ENCODE measurements at places on chromosomes 2 and 18.

- no peak for DNase-seq
These were observed 8.0 kb upstream of the GALNT1 start for GRCh38 chr18:35573531-35573930.

DNA sequence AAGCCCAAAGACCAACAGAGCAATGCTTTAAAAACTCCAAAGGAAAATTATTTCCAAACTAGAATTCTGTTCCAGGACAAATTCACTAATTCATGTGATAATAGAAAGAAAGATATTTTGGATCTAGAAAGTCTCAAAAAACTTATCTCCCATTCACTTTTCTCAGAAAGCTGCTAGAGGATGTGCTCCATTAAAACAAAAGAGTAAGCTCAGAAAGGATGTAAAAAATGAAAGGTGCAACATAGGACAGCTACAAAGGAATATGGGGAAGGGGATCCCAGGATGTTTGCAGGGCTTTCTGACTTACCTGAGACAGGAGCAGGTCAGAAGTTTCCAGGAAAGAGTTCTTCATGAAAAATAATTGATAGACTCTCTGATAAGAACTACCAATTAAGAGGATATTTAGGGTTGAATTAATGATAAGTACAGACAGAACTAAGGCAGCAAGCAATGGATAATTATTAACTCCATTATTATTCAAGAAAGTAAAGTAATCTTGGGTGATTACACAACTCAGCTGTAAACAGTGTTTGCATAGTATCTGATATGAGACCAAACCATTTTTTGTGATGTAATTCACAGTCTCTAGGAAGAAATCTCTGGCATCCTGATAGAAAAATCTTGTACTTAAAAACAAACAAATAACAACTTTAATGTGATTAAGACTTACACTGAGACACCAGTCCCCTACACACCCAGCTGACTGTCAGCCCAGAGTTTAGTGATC is 20.9 kb downstream of the LYG1 start:
- no peak for DNase-seq

DNA sequence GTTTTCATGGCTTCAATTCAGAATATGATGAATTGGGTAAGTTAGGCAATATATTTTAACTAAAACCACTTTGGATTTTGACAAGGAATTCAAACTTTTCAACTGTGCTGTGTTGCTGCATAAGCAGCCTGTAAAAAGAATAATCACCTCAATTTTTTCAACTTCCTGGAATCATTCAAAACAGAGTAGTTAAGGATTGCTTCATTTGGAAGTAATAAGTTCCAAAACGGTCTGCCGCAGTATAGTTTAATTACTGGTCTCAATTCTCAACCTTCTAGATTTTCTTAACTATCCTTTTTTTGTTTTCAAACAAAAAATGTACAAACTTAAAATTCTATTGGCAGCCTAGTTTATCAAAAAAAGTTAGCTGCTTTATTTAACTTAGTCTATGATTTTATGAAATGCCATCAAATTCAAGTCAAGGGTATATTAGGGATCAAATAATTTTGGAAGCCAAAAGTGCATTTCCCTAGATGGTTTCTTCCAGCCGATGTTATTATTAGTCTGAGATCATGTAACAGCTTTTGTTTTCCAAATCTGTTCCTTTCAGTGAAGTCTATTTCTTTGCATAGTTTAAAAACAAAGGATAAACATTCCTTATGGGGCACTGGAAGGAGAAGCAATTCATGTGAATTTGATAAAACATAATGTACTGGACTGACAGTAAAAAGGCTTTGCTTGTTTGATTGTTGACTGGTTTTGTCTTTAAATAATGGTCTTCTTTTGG is 76.1 kb upstream of the ETAA1 start:
- no peak for DNase-seq

DNA sequence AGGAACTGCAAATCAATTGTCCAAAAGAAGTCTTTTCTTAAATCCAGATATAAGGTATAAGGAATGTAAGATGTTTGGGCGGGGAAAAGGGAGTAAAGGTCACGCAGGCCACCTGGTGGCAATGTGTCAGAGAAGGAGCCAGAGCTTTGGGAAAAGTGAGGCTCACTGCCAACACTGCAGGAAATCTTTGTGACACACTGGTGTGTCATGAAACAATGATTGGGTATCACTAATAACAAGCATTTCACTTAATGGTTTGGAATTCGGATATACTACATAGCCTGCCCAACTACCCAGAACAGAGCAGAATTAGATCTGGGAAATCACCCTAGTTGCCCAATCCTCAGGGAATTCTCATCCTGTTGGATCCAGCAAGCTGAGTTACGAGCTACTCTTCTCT is 61.0 kb downstream of the RBMS1 start:
- no peak for DNase-seq

GRCh38 chr2:132797556-132797955 is 127.6 kb upstream of the LYPD1 start:
- DNase-seq: no peak

- DNase-seq: no peak
These were observed 53.1 kb downstream of the KCTD1 start for GRCh38 chr18:26495287-26495686.

Data from Panc1 (cell line).